ENCODE measurements at places on chromosomes 6 and 20.

- DNase-seq: no peak
These were observed 289.4 kb downstream of the THBS2 start for GRCh38 chr6:168964138-168964835.

- no peak for DNase-seq
These were observed 213.0 kb upstream of the FAM83B start for GRCh38 chr6:54633601-54634000.

GRCh38 chr20:61297491-61297890, 45.4 kb downstream of the CDH4 start:
- DNase-seq: no peak

DNA sequence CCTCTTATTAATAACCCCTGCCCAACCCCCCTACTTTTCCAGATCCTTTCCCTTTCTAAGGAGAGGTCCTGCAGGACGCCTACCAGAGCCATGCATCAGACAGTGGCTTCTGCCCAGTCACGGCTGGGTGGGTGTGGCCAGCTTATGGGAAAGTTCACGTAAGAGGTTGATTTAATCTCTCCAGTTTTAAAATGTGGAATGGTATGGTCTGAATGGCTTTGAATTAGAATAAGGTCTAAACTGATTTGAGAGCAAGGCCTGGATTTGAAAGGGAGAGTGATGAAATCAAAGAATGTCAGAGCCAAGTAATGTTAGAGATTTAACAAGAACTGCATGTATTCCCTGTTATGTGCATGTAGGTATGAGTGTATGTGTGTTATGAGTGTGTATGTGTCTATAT, 275.7 kb downstream of the PAX1 start:
- DNase-seq: no peak

DNA sequence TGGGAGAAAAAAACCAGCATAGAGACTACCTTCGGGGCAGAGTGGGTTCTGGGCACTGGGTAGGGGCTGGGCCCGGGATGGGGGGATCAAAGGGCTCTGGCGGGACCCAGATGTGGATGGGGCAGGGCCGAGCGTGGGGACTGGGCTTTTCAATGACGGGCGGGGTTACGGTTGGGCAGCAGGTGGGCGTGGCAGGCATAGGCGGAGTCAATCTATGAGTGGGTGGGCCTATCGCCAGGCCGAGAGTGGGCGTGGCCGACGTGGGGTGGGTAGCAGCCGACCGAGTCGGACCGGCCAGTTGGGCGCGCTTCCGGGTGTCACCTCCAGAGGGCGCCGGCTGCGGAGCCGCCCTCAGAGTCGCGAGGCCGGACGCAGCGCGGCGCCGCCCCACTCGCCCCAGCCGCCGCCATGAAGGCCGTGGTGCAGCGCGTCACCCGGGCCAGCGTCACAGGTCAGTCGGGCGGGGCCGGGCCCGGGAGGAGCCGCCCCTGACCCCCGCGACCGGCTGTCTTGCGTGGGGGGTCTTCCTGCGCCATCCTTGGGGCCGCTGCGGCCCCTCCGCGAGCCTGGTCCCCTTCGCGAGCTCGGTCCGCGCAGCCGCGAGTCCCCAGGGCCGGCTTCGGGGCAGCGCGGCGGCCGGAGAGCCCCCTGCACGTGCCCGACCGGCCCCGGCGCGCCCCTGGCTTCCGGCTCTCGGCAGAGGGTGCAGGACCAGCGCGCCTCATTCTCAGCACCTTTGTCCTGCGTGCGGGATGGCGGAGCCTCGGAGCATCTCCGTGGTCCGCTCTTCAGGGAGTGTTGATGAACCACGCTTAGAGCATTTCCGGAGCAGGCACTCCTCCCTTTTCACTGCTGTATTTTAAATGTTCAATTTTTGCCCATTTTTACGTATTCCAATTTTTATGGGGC, at the start of gene DTD1:
Gene DTD1, plus strand, starts transcription at position 390 of the 909 bp plus-strand sequence. Its CDS starts 19 bp downstream, at position 409.
- peak; percentile 91 for DNase-seq

- no peak for DNase-seq
These were observed 77.9 kb downstream of the PCSK2 start for GRCh38 chr20:17304774-17305173.
